ENCODE measurements at places on chromosomes 12 and 14.

GRCh38 chr14:31340297-31341063 lies 79.9 kb downstream of the HEATR5A start:
- DNase-seq, result no peak

DNA sequence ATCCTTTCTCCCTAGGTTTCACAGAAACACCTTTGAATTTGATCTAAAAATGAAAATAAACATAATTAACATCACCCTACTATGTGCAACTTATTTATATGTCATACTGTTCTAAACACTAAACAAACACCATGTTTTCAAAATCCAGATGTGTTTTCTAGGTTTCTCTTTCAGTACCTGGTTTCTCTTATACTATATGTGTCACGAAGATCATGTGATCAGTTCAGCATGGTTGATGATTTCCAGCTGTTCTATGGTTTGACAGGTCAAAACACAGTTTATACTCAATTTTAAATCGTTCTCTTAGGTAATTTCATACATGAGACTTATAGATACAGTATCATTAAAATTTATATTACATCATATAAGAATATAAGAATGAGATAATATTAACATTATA lies 373.1 kb downstream of the SOX5 start:
- DNase-seq, result no peak

- DNase-seq, result no peak
These were observed 167.1 kb downstream of the TBX5 start for GRCh38 chr12:114238808-114239207.

DNA sequence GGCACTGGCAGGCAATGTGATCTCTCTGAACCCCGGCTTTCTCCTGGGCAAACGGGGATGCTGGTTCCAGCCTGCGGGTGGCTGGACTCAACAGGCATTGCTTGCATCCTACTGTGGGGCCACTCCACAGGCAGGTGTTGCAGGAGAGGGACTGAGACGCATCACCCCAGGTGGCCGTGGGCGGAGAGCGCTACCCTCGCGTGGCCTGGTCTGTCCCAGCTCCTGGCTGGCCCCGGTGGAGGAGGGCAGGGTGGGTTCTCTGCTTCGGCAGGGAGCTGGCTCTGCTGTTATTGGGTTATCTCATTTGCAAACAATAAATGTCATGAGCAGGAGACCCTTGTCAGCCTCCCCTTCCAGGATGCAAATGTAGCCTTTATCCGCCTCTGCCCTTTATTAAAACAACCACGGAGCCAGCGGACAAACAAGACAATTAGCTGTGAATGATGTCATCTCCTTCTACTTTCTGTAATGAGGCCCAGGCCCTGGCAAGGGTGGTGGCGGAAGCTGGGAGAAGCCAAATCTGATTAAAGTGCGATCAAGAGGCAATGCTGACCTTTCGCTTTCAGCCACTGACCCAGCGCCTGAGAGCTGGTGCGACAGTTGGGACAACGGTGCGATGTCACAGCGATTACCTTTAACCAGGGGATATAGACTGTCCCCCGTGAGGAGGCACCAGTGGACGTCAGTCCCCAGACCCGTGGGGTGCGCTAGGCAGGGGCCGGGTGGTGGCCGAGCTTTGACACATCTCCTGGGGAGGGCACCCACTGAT lies 161.8 kb downstream of the KIF26A start:
- no peak for DNase-seq

DNA sequence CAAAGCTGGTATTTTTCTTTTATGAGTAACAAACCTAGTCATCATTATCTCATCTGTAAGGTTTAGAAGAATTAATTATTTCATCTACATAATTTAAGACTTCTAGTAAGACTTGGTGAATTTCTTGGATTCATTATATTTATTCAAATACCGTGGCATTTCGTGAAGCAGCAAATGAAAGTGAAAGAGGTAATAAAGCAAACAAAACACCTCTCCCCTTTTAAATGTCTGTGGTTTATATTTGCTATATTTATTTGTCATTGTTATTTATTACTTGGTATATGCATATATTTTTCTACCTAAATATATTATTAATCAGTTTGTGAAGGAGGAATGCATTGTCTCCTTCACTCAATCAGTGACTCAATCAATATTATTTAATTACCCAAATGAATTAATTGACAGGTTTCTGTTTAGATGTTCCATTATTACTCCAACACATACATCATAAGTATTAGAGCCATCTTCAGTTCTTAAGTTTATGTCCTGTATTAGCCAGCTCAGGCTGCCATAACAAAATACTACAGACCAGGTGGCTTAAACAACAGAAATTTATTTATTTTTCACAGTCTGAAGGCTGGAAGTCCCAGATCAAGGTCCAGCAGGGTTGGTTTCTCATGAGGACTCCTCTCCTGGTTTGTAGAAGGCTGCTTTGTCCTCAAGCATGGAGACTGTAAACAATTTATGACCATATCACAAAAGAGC lies 6.6 kb downstream of the CFAP54 start:
- no peak for DNase-seq

- DNase-seq, result no peak
These were observed 338.9 kb downstream of the AEBP2 start for GRCh38 chr12:19778172-19778571.

DNA sequence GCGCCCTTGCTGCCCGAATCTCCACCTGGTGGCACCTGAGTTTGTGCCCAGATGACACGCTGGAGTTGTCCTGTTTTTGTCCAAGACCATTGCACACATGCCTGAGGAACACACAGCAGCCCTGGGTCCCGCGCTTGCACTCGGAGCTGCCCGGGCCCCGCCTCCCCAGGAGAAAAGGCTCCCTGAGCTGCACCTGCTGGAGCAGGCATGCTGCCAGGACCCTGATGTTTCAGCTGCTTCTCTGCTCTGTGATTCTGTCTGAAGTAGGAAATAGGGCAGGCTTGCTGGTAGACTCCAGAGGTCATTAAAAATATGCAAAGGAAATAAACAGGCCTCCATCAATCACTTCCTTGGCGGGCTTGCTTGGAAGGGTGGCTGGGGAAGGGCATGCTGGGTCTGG lies 271.6 kb downstream of the CACNA1C start:
- no peak for DNase-seq

DNA sequence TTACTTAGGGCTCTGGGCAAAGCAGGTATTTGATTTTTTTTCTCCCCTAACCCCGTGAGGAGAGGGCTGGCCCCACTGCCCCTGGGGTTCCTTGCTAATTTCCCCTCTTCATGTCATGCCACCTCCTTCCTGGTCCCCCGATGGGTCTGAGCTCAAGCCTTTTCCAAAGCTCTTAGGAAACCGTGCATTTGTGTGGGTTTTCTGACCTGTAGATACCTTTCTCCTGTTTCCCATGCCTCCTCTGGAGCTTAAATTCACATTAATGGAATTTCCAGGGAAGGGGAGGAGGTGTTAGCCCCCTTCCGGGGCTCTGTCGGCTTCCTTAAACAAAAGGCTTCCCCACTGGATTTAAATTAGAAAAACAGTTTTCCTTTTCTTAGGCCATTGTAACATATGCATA lies 12.6 kb downstream of the SFSWAP start:
- no peak for DNase-seq

- DNase-seq, result no peak
These were observed 35.9 kb upstream of the MED13L start for GRCh38 chr12:116313194-116313927.
